CD8-positive, alpha-beta memory T cell (primary cell): ENCODE measurements at places on chromosomes 3 and 15. TPM values are rescaled to one million over a fixed set of nuclear protein-coding genes. Genes with fewer than 3 reads are reported as not detected.

Gene MAP2K5
- 20.1 TPM for total RNA-seq

Gene IQCB1
- total RNA-seq = 27.4 TPM

Gene SPINT1
- total RNA-seq = 7.6 TPM

Gene TMEM202
- not detected for total RNA-seq

Gene SEC22A
- 21.6 TPM for total RNA-seq

Gene SI
- total RNA-seq = not detected

Gene TBC1D5
- 40.0 TPM for total RNA-seq

Gene LSAMP
- total RNA-seq = not detected

Gene LPP
- total RNA-seq = 13.4 TPM

Gene B3GALNT1
- total RNA-seq = 2.4 TPM

Gene PIGZ
- 0.31 TPM for total RNA-seq

Gene MCF2L2
- total RNA-seq = 3.5 TPM

Gene SETMAR
- 18.4 TPM for total RNA-seq

Gene CPN2
- total RNA-seq = not detected

Gene GPR176
- not detected for total RNA-seq

Gene RIOX2
- 57.6 TPM for total RNA-seq

Gene CILP
- total RNA-seq = 0.04 TPM

Gene PDE12
- total RNA-seq = 31.6 TPM

Gene GLT8D1
- total RNA-seq = 34.9 TPM

Gene HYKK
- 0.82 TPM for total RNA-seq

Gene AGTR1
- total RNA-seq = not detected

Gene SNRPA1
- total RNA-seq = 225 TPM

Gene MYH15
- 0.18 TPM for total RNA-seq

Gene AHSG
- not detected for total RNA-seq

Gene MME
- 0.04 TPM for total RNA-seq

Gene TIMMDC1
- total RNA-seq = 152 TPM

Gene EID1
- 113 TPM for total RNA-seq

Gene TLR9
- 0.16 TPM for total RNA-seq

Gene TMEM87A
- total RNA-seq = 44.6 TPM

Gene SMAD3
- 34.2 TPM for total RNA-seq

Gene BCL2A1
- total RNA-seq = 56.8 TPM
